ENCODE measurements at places on chromosomes 5 and 9. TPM values are rescaled to one million over a fixed set of nuclear protein-coding genes. Genes with fewer than 3 reads are reported as not detected.

PCDHAC1 gene
- total RNA-seq: not detected

DNA sequence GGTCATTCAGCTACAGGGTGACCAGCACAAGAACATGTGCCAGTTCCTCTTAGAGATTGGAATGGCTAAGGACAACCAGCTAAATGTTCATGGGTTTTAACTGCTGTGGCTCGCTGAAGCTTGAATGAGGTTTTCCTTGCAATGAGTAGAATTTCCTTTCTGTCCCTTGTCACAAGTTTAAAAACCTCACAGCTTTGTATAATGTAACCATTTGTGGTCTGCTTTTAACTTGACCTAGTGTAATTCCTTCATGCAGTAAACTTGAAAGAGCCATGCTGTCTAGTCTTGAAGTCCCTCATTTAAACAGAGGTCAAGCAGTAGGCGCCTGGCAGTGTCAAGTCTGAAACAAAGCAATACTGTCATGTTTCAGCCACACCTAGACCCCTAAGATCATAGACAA is 181.3 kb upstream of the DMRT1 start:
- no peaks in the 10 kb centered on the region for H3K36me3 ChIP-seq
- no peak overlapping the region for H3K27ac ChIP-seq
- H3K27me3 ChIP-seq: no peaks in the 10 kb centered on the region
- no peaks in the 10 kb centered on the region for H3K4me1 ChIP-seq
- no peak for DNase-seq

GRCh38 chr5:180088561-180088960 is 17.0 kb upstream of the RNF130 start:
- H3K4me1 ChIP-seq: no peaks in the 10 kb centered on the region
- no peak overlapping the region for H3K4me3 ChIP-seq
- no peaks in the 10 kb centered on the region for H3K36me3 ChIP-seq

- H3K4me1 ChIP-seq: no peaks in the 10 kb centered on the region
- no peak overlapping the region for H3K27ac ChIP-seq
- H3K27me3 ChIP-seq: no peaks in the 10 kb centered on the region
- no peak for DNase-seq
Measured at GRCh38 chr9:3014178-3014577, 170.3 kb upstream of the PUM3 start.

DNA sequence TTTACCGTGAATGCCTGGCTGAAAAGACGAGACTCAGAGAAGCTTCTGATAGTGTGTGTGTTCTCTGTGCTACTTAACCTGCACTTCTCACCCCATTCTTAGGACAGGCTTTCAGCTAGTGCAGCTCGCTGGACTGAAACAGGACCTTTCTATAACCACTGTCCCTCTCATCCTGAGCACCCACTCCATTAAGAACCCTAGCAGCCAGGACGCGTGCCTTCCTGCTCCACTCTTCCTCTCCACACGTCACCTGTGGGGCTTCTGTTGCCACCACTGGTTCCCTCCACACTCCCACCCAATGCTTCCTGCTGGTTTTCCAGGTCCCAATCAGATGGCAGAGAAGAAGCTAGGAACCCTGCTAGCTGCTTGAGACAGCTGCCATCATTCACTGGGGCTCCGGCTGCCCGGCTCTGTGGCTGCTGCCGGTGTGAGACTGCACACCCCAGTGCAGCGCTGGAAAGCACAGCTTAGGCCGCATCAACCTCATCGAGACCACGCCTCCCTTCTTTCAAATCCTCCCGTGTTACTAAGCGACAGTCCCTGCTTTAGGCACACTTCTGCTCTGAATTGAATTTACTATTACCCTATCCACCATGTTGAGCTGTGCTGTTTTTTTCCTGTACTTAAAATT is 44.0 kb downstream of the RNF130 start:
- H3K27ac ChIP-seq: no peak overlapping the region
- H3K36me3 ChIP-seq: no peaks in the 10 kb centered on the region
- no peak overlapping the region for H3K4me3 ChIP-seq
- H3K4me1 ChIP-seq: no peaks in the 10 kb centered on the region
- no peak for DNase-seq

ARHGEF37 gene
- total RNA-seq: 0.76 TPM

DNA sequence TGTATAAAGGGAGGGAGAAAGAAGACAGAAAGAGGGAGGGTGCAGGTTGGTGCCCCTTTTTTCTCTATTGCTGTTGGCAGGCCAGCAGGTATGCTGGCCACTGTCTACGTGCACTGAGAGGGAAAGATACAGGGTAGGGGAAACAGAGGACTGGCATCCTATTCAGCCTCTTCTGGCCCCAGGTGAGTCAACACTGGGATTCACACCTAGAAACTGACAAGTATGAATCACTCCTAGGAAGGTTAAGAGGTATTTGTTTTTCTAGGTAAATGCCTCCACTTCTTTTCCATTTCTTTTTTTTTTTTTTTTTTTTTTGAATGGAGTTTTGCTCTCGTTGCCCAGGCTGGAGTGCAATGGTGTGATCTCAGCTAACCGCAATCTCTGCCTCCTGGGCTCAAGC is 2.8 kb upstream of the UBAP1 start:
- no peak for DNase-seq
- no peak overlapping the region for H3K27ac ChIP-seq
- H3K4me1 ChIP-seq: peaks cover 7% of the 10 kb centered on the region
- H3K4me3 ChIP-seq: no peak overlapping the region
- H3K36me3 ChIP-seq: no peaks in the 10 kb centered on the region

GRCh38 chr5:176817841-176818377 is 7.5 kb downstream of the UNC5A start:
- no peaks in the 10 kb centered on the region for H3K36me3 ChIP-seq
- H3K27me3 ChIP-seq: peaks cover 27% of the 10 kb centered on the region
- H3K4me3 ChIP-seq: peak overlapping the region; percentile 58
- DNase-seq: peak; percentile 49

- no peak overlapping the region for H3K4me3 ChIP-seq
- H3K36me3 ChIP-seq: no peaks in the 10 kb centered on the region
- no peaks in the 10 kb centered on the region for H3K27me3 ChIP-seq
- no peak overlapping the region for H3K27ac ChIP-seq
- H3K4me1 ChIP-seq: peaks cover 24% of the 10 kb centered on the region
- DNase-seq: no peak
Measured at GRCh38 chr5:137296213-137296781, 202.8 kb downstream of the SPOCK1 start.

NME5 gene
- total RNA-seq: not detected

DNA sequence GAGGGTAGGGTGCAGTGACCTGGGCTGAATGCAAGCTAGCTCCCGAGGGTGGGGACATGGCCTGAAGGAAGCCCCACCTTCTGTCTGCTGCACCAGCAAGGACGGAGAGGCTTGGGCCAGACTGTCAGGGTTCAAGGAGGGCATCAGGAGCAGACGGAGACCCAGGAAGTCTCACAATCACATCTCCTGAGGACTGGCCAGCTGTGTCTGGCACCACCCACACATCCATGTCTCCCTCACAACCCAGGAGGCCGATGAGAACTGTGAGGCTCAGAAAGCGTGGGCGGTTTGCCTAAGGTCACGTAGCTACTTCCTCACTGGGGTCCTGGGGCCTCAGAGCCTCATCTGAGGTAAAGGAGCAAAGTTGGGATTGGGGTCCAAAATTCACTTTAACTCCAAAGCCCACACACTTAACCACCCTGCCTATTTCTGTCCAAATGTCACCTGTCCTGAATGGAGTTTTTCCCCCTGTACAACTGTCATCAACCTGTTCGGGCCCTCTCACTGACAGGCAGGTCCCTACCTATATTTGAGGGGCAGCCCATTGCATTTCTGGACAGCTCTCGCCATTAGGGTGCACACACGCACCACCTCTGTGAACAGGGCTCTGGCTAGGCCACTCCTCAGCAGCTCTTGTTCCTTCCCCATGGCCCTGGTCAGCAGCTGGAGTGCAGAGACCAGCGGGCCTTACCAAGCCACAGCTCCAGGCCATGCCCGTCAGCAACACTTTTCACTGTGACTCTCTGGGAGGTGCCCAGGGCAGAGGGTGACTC is 3.4 kb downstream of the IL13 start:
- no peaks in the 10 kb centered on the region for H3K27me3 ChIP-seq
- DNase-seq: peak; percentile 12
- H3K4me1 ChIP-seq: no peaks in the 10 kb centered on the region
- no peak overlapping the region for H3K4me3 ChIP-seq

DNA sequence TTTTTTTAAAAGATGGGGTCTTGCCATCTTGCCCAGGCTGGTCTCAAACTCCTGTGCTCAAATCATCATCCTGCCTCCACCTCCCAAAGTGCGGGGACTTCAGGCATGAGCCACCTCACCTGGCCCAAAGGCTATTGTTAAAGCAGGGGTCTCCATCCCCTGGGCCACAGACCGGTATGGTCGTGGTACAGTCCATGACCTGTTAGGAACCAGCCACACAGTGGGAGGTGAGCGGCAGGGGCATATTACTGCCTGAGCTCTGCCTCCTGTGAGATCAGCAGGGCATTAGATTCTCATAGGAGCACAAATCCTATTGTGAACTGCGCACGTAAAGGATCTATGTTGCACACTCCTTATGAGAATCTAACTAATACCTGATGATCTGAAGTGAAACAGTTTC is 7.3 kb upstream of the NOL6 start:
- H3K27ac ChIP-seq: no peak overlapping the region
- no peaks in the 10 kb centered on the region for H3K36me3 ChIP-seq
- no peak overlapping the region for H3K4me3 ChIP-seq
- no peaks in the 10 kb centered on the region for H3K27me3 ChIP-seq
- H3K4me1 ChIP-seq: no peaks in the 10 kb centered on the region
- DNase-seq: no peak

DNA sequence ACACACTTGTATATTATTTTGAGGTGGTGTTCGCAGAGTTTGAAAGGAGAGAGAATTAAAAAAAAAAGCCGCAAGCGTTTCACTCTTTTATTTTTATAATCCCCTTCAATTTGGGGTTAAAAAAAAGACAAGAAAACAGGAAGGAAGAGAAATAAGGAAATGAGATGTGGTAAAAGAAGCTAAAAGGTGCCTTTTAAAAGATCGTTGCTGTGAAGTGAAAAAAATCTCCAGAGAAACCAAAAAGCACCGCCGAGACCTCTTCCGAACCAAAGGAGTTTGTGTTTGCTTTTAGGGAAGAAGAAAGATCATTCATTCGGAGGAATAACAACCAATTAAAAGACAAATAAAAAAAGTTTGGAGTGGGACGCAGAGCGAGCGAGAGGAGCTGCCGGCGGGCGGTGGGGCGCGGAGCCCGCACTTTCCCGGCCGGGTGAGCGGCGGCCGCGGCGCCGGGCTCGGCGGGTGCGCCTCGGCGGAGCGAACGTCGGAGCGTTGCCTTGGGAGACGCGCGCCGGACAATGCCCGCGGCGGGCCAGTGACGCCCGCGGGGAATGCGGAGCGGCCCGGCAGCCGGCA is 355 bp downstream of the TLE4 start:
- H3K27me3 ChIP-seq: no peaks in the 10 kb centered on the region

DNA sequence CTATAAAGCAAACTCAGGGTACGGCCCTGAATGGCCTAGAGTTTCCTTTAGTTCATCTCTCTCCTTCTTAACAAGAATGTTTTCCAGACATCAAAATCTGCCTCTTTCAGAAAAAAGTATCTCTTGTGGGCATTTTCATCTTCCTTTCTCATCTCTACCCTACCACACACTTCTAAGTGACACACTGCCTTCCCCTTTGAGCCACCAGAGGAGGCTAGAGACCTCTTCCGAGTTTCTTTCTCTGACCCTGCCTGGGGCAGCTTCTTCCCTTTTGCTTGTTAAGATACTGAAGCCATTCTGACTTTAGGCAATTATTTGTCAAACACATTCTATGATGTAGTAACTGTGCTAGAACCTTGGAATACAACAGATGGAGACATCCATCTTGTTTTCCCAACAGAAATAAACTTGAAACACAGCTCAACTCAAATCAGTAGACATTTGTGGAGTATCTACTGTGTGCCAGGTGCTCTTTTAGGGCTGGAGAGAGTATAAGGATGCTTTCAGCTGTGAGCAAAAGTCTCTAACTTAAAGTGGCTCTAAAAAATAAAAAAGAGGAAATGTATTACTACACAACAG is 8.6 kb upstream of the SV2C start:
- H3K4me3 ChIP-seq: no peak overlapping the region
- no peaks in the 10 kb centered on the region for H3K4me1 ChIP-seq
- no peaks in the 10 kb centered on the region for H3K27me3 ChIP-seq
- H3K36me3 ChIP-seq: no peaks in the 10 kb centered on the region
- DNase-seq: no peak

DNA sequence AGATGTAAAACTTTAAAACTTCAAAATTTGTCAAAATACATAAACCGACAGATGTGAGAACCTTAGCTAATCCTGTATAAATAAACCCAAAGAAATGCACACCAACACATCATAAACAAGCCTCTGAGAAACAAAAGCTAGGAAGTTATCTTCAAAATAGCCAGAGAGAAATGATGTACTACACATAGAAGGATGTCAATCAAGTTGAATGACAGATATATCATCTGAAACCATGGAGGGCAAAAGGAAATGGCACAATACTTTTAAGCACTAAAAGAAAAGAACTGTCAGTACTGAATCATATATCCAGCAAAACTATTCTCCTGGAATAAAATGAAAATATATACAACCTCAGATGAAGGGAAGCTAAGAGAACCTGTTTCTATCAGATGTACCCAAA is 595.1 kb upstream of the PTGER4 start:
- 0 out of 2 replicates have a peak, but pooled peaks cover 3% of the 10 kb centered on the region for H3K27me3 ChIP-seq
- no peaks in the 10 kb centered on the region for H3K4me1 ChIP-seq
- no peak for DNase-seq
- no peaks in the 10 kb centered on the region for H3K36me3 ChIP-seq
- H3K27ac ChIP-seq: no peak overlapping the region

DNA sequence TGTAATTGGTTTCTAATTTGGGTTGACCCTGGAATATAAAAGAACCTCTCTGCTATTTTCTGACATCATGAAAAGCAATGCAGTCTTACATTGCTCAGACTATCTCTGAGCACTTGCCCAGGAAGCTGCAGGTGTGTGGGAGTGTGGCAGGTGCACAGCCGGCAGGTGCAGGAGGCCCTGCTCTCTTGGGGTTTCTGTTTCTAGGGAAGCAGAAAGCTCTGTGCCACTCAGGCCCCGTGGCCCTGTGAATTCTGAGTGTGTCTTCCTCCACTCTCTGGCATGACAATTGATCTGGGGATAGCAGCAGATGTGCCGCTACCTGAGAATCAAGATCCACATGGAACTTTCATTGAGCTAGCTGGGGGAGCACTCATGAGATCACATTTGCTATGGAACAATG is 45.7 kb upstream of the IRX2 start:
- no peak overlapping the region for H3K27ac ChIP-seq
- H3K27me3 ChIP-seq: no peaks in the 10 kb centered on the region
- no peaks in the 10 kb centered on the region for H3K4me1 ChIP-seq
- DNase-seq: no peak
- H3K4me3 ChIP-seq: no peak overlapping the region

GRCh38 chr5:137190441-137190840 is 308.7 kb downstream of the SPOCK1 start:
- no peaks in the 10 kb centered on the region for H3K36me3 ChIP-seq
- no peaks in the 10 kb centered on the region for H3K27me3 ChIP-seq
- H3K4me1 ChIP-seq: peaks cover 72% of the 10 kb centered on the region
- H3K27ac ChIP-seq: peak overlapping the region; percentile 73
- H3K4me3 ChIP-seq: peak overlapping the region; percentile 2

SLC36A2 gene
- total RNA-seq: not detected

PCDHGA4 gene
- 13.9 TPM for total RNA-seq

Measured in GM23248 (cell line).